ENCODE measurements at places on chromosomes 11 and 22. TPM values are rescaled to one million over a fixed set of nuclear protein-coding genes. Genes with fewer than 3 reads are reported as not detected.

MYOD1 gene
- total RNA-seq, result 679 TPM

RBM4B gene
- 24.7 TPM for total RNA-seq

LUZP2 gene
- 28.3 TPM for total RNA-seq

TMEM191B gene
- total RNA-seq, result not detected

CCDC89 gene
- 5.0 TPM for total RNA-seq

ATM gene
- 37.0 TPM for total RNA-seq

NCAPD3 gene
- total RNA-seq, result 75.7 TPM

CYTH4 gene
- not detected for total RNA-seq

KCNC1 gene
- total RNA-seq, result 5.2 TPM

DNA sequence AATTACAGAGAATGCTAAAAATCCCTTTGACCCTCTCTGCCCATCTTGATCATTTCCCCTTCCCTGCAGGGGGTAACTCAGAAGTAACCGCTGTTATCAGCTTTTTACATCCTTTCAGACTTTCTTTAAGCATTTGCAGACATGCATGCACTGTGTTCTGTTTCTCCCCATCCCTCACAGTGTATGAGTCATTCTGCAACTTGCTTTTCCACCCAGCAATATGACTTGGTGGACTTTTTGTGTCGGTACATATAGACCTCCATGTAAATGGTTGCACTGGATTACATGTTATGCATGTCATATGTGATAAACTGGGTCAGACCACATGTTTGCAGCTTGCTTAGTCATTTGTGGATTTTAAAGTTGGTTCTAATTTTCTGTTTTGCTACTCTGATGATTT is 87.7 kb upstream of the NECTIN1 start:
- no peak for DNase-seq

GRCh38 chr22:24975813-24976341 is 23.4 kb downstream of the KIAA1671 start:
- DNase-seq, result no peak

GRCh38 chr11:102926961-102927623 is 28.4 kb downstream of the MMP13 start:
- DNase-seq, result no peak

GRCh38 chr22:49781289-49781782 is 46.3 kb downstream of the BRD1 start:
- DNase-seq, result no peak

DNA sequence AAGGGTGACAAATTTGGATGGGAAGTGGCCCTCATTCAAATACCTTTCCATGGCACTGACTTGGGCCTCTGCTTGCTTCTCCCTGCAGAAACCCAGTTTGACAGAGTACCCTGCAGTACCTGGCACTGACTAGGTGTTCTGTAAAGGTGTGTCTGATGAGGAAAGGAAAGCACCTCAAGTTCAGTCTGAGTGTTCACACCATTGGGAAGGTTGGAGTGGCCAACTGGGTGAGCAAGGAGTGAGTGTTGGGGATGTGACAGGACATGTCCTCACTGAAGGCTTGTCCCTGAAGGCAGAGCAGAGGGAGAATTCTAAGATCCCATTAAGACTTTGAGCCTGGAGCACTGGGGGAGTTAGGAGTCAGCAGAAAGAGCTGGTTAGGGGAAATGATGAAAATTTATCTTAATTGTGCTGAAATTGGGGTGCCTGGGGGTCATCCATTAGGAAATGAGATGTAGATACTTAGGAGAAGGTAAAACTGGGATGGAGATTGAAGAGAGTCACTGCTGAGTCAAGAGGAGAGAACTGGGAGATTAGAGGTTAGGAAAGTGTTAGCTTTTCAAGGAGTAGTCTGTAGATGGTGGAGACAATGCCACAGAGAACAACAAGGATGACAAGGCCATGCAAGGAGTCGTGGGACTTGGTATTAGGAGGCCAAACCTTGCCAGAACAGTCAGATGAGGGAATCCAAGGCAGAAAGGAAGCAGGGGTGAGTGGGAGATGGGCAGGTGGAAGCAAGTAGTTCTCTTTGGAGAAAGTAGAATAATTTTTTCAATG is 6.1 kb downstream of the SREBF2 start:
- DNase-seq, result no peak

DNA sequence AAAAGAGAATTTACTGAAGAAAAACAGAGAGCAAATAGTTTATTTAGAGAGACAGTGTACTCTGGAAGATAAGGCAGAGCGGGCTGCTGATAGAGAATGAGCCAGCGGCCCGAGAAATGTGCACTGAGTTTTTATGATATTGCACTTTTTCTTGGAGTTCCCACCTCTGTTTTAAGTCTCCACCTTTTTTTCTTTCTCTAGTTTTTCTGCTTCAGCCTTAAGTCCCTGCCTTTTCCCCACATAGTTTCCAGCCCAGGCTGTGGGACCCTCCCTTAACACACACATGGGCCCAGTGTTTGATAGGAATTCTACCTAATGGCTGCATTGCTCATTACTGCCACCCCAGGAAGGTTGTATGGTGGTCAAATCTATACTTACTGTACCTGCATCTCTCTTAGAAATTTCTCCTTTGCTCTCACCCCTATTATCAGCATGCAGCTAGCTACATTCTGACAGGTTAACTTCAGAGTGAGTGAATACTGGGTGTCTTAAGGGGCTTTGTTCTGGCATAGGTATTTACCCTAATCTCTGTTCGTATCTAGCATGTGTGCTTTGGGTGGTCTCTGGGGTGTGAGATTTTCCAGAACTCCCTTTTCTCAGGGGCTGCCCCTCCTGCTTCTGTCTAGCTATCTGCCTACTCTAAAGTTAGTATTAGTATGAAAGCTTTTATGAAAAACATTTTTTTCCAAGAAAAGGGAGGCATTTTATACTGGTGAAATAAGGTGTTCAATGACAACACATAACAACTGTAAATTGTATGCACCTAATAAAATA is 127.3 kb upstream of the TOP3B start:
- no peak for DNase-seq

DNA sequence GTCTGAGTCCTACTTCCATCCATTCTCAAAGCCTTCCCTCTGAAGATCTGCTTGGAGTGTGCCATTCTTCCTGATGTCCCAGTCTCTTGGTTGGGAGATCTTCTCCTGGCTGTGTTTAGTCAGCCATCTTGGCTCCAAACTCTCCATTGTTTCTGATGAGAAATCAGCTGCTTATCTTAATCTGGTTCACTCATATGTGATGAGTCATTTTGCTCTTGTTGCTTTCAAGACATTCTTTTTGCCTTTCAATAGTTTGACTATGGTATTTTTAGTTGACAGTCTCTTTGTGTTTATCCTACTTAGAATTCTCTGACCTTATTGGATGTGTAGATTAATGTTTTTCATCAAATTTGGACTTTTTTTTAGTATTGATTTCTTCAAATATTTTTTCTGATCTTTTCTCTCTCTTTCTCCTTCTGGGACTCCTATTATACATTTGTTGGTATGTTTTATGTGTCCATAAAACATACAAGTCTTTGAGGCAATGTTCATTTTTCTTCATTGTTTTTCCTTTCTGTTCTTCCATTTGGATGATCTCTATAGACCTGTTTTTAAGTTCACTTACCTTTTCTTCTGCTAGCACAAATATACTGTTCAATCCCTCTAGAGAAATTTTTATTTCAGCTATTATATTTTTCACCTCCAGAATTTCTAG is 77.2 kb upstream of the CLPB start:
- no peak for DNase-seq

DNA sequence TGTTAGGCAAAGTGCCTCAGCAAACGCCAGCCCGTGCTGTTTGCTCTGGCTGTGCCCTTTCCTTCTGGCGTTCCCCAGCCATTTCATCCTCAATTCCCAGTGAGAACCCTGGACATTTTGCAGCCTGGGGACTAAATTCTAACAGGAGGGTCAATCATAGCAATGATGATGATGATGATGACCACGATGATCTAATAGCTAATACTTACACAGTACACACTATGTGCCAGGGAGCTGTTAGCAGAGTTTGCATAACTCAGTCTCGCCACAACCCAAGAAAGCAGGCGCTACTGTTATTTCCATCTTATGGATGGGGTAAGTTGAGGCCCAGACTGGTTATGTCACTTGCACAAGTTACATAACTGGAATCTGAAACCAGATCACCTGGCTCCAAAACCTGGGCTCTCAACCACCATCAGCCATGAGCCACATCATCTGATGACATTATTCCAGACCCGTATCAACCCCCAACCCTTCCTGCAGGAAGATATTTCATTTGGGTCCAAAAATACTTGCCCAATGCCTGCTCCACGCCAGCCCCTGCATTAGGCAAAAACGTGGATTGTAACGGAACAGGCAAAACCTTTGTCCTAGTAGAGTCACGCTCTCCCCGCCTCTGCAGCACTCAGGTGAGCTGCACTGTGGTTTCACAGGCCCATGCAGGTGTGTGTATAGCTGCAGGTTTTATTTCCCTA is 132.6 kb upstream of the SERPIND1 start:
- DNase-seq, result no peak

DNA sequence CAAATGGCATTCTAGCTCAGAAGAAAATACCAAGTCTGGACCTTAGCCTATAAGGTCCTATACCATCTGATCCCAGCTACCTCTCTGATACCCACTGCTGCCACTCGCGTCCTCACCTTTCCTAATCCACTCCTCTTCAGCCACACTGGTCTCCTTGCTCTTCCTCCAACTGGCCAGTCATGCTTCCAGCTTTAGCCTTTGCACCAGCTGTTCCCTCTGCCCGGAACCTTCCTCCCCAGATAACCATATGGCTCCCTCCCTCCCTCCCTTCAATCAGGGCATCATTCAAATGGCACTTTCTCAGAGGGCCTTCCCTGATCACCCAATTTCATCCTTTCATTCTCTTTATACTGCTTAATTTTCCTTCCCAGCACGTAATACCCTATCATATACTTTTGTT is 67.9 kb downstream of the KCNC1 start:
- no peak for DNase-seq

DNA sequence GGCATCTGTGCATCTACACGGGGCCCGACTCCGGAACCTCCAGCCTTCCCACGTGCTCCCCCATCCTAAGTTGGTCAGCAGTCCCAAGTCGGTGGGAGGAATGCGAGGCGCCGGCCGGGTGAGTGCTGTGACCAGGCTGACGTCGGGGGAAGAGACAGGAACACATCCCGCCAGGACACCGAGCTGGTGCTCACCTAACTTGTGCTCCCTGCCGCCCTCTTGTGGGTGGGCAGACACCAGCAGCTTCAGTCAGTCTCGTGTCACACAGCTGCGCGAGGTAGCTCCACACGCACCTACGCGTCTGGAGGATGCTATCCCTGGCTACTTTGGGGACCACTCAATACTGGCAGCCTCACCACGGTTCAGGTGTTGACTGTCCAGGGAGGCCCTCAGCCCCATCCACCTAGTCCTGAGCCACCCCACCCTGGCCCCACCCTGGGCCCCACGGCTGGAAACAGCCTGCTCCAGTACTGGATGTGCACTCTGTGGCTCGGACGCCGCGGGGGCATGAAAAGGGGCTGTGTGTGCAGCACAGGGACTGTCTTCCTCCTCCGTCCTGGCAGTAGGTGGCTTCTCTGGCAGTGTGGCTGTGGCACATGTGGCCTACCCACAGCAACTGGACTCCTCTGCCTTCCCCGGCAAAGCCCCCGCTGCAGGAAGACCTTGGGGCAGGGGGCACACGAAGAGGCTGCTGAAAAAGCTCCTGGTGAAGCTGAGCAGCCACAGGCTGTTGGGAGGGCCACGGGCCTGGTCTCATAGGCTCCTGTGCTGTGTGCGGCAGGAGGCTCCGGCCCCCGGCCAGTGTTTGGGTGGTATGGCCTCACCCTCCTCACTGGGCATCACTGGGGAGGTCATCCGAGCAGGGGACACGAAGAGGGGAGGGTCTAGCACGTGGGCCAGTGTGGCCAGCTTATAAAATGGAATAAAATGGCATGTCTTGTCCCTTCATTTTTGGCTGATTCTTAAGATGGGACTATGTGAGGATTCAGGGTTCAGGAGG is 11.2 kb upstream of the BID start:
- peak; percentile 44 for DNase-seq

GRCh38 chr11:48210052-48210451 is 6.6 kb upstream of the OR4B1 start:
- DNase-seq, result peak; percentile 3

- DNase-seq, result no peak
Measured at GRCh38 chr11:34623463-34623862, 2.6 kb downstream of the EHF start.

DNA sequence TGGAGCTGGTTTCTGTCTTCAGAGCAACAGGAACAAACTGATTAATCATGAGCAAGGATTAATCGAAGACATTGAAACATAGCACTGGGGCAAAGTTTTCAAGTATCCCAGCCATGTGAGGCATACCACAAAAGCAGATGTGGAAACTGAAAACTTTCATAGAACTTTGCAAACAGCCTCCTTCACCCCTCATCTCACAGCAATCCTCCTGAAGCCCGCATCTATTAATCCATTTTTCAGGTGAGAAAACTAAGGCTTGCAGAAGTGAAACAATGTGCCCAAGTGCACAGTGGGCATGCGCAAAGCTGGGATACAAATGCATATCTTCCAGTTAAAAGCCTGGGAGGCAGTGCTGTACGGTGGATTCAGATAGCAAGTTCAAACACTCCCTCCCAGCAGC is 58.6 kb upstream of the HMGXB4 start:
- no peak for DNase-seq

- DNase-seq, result no peak
Measured at GRCh38 chr11:76243193-76243956, 37.1 kb upstream of the WNT11 start.

DNA sequence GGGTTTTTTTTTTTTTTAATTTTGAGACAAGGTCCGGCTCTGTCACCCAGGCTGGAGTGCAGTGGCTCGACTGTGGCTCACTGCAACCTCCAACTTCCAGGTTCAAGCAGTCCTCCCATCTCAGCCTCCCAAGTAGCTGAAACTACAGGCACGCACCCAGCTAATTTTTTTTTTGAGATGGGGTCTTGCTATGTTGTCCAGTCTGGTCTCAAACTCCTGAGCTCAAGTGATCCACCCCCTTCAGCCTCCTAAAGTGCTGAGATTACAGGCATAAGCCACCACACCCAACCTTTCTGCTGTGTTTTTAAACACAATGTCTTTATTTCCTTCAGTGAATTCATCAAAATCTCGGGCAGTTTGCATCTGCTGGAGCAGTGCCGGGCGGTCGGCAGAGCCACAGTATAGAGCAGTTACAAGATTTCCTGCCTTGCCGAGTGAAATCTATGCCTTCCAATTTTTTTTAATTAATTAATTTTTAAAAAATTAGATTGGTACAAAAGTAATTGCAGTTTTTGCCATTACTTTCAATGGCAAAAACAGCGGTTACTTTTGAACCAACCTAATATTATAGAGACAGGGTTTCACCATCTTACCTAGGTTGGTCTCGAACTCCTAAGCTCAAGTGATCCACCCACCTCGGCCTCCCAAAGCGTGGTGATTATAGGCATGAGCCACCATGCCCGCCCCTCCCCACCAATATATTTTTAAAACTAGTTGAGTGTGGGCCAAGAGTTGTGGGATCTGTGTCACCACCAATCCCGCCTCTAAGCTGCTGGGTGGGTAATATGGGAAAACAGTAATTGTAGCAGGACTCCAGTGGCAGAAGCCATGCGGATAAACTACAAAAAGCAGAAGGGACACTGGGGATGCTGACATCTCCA is 2.7 kb upstream of the ACY3 start:
- no peak for DNase-seq

Data from SJCRH30 (cell line).